ENCODE measurements at places on chromosomes 3 and 15.
A peak's percentile ranks its signal among the peaks of the same experiment; 100 is the strongest.

DNA sequence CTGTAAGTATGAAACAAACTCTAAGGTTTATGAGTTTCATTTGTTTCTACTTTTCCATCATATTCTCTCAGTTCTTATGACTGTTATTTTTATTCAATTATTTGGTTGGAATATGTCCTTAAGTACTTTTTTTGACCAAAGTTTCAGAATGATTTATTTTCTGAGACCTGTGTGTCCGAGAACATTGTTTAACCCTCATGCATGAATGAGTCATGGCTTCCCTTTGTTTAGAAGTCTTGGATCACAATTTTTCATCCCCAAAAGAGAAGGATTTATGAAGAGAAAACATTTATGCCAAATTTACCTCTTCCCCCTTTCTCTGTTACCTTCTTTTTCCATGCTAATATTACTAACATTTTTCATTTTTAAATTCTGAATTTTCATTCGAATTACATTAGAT is 518.0 kb upstream of the NR2F2 start:
- peak; percentile 4 for DNase-seq

- no peak for DNase-seq
Measured at GRCh38 chr15:41585127-41586047, 26.4 kb downstream of the TYRO3 start.

GRCh38 chr3:193842029-193842798 is 249.2 kb downstream of the OPA1 start:
- no peak for DNase-seq

DNA sequence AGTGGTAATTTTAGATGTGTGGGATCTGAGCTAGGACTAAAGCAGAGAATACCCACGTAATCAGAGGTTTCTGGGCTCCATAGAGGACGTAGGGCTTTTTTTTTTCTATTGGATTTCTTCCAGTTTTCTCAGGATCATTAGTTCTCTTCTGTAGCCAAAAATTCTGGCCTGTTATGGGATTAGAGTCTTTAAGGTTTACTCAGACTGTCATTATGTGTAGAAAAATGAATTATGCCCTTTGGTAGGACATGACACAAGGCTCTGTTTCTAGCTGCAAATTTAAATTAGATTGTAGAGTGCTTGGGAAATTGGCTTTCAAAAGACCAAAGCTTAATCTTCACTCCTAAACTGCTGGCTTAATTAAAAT is 1.9 kb downstream of the SETD5 start:
- DNase-seq: no peak

- peak; percentile 77 for DNase-seq
Measured at GRCh38 chr3:31377045-31377642, 155.6 kb upstream of the STT3B start.

DNA sequence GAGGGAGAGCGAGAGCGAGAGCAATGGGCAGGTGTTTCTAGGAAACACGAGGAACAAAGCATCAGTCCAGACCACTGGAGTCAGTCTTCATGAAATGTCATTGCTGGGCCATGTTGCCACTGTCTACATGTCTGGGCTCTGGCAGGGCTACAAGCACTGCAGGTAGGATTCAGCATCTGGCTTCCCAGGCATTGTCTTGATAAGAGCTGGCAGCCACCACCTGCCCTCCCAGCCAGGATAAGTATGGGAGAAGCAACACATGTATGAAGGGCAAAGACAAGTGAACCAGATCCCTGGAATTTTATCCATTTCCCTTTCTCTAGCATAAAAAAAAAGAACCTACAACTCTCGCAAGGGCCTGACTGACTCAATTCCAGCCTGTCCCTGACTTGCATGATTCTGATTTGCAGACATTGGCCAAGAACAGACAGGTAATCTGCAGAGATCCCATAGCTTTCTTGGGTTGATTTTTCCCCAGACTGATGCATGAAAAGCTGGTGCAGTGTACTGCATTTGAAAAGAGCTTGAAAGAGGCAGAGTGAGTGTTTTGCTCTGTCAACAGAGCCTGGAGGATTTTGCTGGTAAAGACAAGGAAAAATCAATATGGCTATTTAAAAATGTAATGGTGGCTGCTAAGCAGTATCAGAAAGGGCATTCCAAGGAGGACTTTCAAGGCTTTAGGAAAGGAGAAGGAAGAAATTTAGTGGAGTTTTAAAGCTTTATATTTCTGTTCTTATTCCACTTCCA is 157.2 kb upstream of the MYRIP start:
- no peak for DNase-seq
